ENCODE measurements at places on chromosomes 3 and 15.

DNA sequence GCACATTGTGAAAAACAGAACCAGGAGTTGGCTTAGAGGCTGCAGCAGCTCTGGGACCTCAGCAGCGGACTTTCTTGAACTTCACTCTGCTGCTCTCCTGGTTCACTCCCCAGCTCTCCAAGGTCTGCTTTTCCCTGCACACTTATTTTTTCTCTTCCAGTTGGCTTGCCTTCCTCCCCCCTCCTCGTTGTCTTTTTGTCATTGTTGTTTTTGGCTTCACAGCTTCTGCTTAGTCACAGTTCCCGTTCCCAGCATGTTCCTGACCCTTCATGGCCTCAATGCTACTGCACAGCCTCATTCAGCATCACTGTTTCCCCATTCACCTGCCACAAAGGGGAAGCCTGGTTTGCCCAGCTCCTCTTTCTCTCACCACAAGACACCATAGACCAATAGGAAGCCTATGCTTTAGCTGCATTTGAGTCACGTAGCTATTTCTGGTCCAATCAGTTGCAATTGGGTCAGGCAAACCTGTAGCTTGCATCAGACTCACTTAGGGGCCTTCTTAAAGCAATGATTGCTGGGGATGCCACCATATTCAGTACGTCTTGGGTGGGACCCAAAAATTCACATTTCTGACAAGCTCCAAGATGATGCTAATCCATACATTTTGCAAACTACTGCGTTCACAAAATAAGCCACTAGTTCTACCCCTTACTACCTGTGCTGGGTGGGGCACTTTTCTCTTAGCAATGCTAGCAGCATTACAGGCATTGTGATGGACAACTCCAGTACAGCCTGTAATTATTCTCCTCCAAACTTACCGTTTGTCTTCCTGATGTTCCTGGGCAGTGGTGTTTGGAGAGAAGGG lies 7.8 kb upstream of the SUMF1 start:
- DNase-seq: no peak

DNA sequence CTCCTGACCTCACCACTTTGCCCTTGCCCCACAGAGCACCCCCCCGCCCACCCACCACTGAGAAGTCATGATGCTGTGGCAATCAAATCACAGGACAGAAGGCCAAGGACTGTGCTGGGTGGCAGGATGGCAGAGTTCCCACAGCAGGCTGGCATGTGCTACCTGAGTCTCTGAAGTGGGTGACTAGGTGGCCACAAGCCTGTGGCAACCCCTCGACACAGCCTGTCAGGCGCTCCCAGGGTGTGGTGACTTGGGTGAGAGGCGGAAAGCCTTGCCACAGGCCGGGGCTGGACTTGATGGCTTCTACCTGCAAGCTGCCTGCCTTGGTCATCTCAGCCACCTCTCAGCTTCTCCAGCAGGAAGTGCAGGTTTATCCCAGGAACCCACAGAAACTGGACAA lies 15.6 kb upstream of the DUSP7 start:
- DNase-seq: no peak

DNA sequence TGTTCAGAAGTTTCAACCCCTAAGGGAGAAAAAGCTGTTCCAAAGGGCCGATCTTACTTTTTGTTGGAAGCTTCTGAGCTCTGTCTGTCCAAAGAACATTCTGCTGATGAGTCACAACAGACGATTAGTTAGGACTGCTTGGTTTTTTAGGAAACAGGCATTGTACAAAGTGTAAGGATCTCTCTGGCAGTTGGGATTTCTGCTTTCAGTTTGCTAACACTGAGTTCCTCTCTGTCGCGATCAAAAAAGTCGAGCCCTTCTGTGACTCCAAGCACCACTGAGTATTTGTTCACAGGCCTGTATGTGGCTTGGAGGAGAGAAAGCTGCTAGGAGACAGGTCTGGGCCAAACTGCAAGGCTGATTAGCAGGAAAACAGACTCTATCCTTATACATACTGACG lies 91.8 kb upstream of the PFN2 start:
- no peak for DNase-seq

- no peak for DNase-seq
Measured at GRCh38 chr3:55524565-55525244, 37.6 kb upstream of the WNT5A start.

DNA sequence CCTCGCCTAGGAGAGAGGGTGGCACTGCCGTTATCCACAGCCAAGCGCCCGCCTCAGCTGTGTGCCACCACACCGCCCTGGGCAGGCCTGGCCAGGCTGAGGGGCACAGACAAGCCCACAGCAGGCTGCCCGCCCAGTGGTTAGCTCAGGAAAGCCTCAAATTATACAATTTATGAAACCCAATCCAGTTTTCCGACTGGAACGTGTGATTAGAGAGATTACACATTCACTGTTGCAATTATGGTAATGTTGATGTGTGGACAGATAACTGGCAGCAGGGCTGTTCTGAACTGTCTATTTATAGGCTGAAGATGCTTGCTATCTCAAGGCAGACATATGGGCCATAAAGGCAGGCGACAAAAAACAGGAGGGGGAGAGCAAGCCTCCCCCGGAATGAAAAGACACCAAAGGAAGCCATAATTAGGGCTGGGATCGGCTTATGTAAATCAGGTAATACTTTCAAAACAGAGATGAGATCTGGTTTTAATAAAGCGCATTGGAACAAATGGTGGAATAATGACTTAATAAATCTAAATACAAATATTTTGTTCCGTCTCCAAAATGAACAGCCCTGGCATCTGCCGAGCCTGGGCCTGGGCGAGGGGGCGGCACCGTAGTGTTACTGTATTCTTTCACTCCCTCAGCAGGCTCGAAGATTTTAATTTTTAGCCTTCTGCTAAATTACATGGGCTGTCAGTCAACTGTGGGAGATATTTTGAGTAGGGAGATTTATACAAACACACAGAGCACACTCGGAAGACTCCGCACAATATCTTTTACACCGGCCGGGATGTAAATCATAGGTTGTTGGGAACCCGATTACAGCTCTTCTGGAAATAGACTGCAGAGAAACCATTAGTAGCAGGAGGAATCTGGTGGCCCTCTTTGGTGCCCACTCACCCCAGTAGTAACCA lies 103.1 kb upstream of the TLE3 start:
- no peak for DNase-seq

GRCh38 chr3:41502023-41502422 lies 302.7 kb downstream of the CTNNB1 start:
- no peak for DNase-seq

DNA sequence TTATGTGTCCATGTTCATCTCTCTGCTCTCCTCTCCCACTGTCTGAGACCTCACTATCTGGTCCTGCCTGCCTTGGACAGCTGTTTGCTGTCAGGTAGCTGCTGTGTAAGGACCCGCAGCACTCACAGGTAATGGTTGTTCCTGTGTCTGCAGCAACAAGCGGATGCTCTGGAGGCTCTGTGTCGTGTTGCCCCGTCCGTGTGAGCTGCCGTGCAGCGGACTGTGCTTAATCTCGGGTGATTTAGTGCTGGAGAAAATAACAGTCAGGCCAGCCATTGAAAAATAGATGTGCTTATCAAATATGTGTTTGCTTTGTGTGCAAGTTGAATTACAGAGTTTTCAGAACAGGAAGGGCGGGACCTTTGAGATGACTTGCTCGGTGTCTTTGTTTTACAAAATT lies 121.4 kb downstream of the GABRG3 start:
- DNase-seq: no peak

GRCh38 chr3:137026701-137027100 lies 68.9 kb downstream of the IL20RB start:
- DNase-seq: no peak

DNA sequence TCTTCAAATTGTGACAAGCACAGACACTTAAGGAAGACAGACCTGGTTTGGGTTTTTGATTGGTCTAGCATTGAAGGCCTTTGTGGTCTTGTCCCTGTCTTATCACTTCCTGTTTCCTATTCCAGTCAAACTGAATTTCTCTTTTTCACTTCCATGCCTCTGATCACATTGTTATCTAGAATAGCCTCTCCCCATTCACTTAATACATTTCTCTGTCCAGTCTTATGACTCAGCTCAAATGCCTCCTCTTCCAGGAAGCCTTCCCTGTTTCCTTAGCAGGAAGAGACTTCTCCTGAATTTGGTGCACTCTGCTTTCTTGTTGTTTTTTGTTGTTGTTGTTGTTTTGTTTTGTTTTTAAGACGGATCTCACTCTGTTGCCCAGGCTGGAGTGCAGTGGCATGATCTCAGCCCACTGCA lies 45.5 kb downstream of the LIMD1 start:
- DNase-seq: no peak

GRCh38 chr3:112304611-112305010 lies 10.6 kb upstream of the SLC9C1 start:
- DNase-seq: no peak

- DNase-seq: no peak
Measured at GRCh38 chr15:48422401-48422800, 91.2 kb downstream of the DUT start.

DNA sequence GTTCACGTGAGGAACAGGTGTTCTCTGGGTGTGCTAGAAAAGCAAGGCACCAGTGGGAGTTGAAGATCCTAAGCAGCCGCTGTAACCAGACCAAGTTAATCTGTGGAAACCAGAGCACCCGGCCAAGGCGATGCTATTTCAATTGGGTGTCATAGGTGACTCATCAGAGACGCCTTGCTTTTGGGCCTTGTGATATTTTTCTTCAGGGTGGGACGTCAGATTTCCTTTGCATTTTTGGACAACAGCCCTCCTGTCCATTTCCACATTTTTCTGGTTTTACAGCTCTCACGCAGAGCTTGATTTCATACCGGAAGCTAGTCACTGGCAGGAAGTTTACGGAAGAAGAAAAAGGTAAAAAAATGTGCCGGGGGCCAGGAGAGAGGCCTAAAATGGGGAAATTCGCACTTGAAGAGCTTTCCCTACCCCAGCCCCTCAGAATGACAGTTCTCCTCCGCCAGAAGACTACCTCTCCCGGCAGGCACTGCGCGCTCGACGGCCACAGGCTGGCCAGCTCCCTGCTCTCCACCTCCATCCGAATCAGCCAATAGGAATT lies 471 bp upstream of the KBTBD8 start:
- DNase-seq: no peak

GRCh38 chr15:61521953-61522352 lies 292.9 kb upstream of the RORA start:
- no peak for DNase-seq

DNA sequence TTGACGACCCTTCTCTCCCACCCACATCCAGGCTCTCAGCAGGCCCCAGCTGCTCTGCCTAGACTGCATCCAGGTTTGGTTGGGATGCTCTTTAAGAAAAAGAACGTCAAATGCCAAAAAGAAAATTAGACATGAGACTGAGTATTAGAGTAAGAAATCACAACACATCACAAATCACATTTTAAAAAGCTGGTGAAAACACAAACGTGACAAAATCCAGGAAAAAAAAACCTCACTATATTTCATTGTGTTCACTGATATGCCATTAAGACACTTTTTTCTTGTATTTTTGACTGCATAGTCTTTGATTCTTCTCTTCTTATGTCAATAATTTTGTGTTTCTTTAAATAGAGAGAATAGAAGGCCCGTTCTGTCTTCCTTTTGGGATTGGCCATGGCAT lies 243.7 kb downstream of the TLE3 start:
- DNase-seq: no peak

DNA sequence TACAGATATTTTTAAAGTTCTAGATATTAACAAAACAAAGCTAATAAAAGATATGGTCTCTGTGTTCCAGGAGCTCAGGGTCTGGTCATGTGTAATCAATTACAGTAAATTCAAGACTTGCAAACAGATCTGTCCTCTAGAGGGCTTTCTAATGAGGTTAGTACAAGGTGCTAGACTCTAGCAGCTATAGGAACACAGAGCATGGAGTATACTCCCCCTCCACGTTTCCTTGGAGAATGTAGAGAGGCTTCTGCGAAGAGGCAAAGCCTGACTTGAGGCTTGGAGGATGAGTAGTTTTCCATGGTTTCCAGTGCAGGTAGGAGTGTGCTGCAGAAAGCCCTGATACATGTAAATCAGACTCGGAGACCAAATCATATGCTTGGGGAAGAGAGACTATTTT lies 32.7 kb upstream of the DLG1 start:
- DNase-seq: no peak

DNA sequence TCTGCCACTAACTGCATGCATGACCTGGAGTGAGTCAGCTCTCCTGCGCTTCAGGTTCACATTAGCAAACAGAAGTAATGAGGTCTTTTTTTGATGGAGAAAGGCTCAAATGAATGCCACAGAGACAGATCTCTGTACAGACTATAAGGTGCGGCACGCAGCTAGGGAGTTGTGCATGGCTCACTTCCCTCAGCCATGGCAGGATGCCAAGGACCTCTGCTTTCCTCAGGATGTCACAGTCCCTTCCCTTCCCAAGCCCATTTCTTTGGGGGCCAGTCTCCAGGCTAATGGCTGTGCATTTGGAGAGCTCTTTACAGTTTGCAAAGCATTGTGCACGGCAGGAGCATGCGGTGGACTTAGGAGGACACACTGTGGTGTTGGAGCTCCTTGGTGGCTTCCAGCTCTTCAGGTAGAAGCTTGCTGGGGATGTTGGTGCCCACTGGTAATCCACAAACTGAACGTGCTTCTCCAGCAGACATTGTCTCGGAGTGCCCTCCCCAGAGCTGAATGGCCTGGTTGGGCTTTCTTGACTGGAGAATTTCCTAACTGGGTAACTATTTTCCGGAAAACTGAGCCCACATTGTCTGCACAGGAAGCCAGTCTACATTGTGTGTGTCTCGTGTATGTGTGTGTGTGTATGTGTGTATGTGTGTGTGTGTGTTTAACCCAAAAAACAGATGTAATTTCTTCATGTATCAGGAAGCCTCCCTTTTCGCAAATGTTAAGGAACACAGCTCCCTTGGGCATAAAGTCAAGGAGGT lies 172.5 kb upstream of the TLE3 start:
- peak; percentile 78 for DNase-seq

GRCh38 chr3:12229896-12230295 lies 59.0 kb upstream of the PPARG start:
- no peak for DNase-seq

GRCh38 chr3:194134231-194134756 lies 1.7 kb upstream of the HES1 start:
- peak; percentile 68 for DNase-seq

DNA sequence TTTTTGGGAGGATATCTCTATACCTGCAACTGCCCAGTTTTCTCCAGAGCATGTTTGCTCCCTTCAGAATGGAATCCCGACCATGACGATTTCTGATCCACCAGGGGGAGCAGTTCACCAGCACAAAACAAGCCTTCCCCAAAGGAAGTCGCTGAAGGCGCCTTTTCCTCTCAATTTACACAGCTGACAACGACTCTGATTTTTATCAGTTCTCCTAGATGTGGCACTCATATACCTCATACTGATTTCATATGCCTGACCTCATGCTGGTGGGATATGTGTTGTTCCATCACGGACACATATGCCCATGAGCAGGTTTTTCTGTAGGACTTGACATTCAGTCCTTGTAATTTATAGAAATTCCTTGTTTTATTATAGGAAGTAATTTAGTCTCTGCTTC lies 1028.2 kb downstream of the MCTP2 start:
- DNase-seq: peak; percentile 45

GRCh38 chr3:195790901-195791300 lies 20.8 kb downstream of the MUC4 start:
- no peak for DNase-seq

GRCh38 chr3:125185805-125186204 lies 26.7 kb downstream of the SLC12A8 start:
- no peak for DNase-seq

Data from NCI-H345 (cell line).